ENCODE measurements at places on chromosomes 3 and 15. TPM values are rescaled to one million over a fixed set of nuclear protein-coding genes. Genes with fewer than 3 reads are reported as not detected.

DNA sequence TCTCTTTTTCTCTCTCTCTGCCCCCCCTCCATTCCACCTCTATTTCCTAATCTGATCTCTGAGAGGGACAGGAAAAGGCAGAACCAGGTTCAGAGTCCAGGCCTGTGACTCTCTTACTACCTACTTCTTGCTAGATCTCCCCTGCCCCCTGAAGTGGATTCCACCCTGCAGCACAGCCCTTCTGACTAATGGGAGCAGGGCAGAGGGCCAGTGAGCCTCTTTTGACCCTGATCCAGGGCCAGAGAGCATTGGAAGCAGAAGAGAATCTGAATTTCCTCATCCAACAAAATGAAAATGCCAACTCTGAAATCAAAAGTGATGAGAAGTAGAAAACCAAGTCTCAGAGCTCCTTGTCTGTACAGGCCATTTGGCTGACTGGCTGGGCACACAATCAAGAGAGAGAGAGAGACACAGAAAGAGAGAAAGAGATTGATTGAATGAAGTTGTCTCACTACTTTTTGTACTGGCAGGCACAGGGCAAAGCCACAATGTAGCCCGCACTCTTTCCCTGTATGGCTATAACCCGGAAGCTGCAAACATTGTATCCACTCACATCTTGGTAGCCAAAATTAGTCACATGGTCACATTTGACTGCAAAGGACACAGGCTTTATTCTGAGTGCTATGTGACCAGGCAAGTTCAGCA is 31.6 kb upstream of the GLCE start:
- DNase-seq = no peak

- DNase-seq = no peak
Observed at GRCh38 chr15:52308446-52309153, 13.0 kb upstream of the MYO5C start.

GRCh38 chr3:22441711-22442110 is 690.7 kb upstream of the ZNF385D start:
- no peak for DNase-seq

DNA sequence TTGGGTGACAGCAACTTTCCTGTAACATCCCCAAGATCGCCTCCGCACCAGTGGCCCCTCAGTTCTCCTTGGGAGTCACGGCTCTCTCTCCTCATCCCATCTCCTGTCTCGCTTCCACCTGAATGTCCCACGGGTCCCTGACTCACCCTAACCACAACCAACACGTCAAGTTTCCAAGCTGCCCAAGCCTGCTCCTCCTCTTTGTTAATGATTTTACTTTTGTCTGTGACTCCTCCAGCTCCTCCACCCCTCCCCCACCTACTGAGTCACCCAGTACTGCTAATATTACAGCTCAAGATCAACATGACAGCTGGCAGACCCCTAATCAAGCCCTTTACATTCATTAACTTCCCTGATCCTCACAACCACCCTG is 39.3 kb downstream of the BDH1 start:
- peak; percentile 94 for DNase-seq

DNA sequence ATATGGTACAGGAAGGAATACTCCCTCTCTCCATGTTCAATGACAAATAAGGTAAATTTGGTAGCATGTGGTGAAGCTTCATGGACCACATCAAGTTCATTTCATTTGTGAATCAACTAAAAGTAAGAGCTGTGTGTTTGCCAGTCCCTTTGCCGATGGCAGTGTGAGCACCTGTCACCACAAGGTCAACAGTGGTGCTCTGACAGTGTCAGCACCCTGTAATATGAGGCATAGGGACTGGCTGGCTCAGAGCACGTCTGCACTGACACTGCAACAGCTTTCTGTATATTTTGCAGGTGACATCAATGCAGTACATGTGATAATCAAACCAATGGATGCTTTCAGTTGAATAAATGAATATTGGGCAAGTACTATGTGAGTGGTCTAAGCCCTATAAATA is 852.4 kb downstream of the TUSC7 start:
- no peak for DNase-seq

DNA sequence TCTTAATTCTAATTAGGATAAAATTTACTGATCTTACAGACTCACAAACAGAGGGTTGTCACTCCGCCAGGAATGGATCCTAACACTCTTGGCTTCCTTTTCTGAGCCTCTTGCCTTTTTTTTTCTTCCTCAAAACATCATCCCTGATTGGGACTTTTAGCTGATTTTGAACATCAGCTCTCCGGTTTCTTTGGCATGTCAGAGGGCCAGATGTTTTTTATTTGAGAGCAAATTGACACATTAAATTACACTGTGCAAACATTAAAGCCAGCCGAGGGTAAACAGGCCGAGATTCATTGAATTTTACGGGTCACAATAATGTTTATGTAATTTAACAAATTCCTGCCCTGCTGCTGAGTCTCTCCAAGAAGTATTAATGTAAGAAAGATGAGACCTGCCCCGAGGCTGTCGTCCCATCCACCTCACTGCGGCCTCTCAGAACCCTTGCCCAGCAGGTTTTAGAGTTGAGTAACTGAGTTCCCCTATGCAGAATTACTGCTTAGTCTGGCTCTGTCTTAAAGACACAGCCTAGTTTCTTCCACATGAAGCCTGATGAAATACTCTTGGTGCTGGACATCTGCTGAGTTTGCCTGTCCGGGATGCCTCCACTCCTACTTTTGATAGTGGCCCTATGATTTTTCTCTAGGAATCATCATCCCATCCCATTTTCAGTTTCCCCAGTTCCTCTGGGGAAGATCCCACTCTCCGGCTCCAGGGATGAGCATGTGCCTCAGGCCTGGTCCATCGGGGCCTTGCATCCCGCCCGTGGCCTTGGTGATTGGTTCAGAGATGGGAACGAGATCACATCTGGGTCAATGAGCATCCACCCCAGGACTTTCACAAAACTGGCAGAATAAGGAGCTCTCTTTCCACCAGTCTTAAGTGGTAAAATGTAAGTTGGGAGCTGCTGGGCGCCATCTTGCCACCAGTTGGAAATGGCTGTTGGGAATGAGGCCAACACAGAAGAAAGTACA is 226.6 kb upstream of the TLE3 start:
- peak; percentile 30 for DNase-seq

DNA sequence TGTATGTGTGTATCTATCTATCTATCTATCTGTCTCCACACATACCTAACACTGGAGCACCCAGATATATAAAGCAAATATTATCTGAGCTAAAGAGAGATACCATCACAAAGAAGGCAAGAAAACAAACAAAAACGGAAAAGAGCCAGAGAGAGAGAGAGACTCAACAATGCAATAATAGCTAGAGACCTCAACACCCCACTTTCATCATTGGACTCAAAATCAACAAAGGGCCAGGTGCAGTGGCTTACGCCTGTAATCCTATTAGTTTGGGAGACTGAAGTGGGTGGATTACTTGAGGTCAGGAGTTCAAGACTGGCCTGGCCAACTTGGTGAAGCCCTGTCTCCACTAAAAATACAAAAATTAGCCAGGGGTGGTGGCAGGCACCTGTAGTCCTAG is 23.4 kb downstream of the NCBP2 start:
- no peak for DNase-seq

DNA sequence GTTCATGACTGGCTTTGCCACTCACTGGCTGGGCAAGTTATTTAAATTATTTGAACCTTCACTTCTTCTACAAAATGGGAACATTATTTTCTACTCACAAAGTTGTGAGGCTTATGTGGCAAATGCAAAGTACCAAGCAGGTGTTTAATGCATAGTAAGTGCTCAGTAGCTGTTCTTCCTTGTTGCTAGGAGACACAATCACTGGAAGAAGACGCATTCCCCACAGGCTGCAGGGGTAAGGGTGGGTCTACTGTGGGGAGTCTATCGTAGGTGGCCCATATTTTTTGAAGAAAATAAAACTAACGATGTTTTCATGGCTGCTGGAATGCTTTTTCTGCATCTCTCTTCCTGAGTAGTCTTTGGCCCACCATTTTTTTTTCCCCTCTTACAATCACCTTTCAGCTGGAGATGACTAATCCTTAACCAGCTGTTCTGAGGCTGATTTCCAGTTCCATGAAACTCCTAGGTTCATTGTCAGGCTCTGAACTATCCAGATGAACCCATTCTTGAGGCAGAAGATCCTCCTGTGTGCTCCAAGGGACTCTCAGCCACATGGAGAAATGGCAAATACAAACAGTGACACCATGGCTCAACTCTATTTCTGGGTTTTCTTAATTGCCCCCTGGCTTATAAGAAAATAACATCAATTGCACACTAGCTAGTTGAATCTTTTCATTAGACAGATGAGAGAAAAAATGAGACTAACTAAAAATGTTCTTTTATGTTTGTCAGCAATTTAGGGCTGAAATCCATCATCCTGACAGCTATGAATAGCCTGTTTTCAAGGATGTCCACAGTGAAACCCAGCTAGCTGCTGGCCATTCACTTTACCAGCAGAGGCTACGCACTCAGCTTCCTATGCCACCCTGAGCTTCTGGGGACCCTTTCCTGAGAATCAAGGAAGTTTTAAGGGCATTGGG is 108.3 kb upstream of the ETV5 start:
- no peak for DNase-seq

DNA sequence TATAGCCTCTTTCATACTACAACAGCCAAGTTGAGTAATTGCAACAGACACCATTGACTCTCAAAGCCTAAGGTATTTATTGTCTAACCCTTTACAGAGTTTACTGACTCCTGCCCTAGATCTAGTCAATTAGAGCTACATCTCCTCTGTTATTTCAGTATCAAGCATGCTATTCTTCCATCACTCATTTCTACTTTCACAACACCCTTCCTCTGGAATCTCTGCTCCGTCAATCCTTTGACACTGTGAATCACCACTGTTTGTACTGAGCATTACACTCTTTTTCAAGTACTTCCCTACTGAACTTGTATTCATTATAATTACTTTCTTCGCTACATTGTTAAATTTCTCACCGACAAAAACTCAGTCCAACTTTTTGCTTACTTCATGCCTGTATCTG is 121.8 kb downstream of the ZNF609 start:
- peak; percentile 42 for DNase-seq

DNA sequence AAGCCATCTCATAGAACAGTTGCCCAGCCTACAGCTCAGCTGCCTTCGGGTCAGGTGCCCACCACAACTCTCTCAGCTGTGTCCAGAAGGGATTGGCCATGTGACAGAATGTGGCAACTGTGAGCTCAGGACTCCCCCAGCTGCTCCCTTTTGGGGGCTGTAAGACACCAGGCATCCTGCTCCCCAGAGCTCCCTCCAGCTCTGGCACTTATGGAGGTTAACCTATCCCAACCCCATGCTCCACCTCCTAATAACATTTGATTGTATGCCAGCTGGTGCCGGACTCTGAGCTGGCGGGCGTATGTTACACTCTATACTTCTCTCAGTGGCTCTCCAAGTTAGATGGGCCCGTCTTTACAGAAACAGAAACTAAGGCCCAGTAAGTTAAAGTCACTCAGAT is 222.8 kb downstream of the FAM43A start:
- DNase-seq = no peak

- no peak for DNase-seq
Observed at GRCh38 chr15:101148881-101149664, 102.8 kb downstream of the CHSY1 start.

GRCh38 chr15:89184357-89184756 is 37.0 kb downstream of the RLBP1 start:
- DNase-seq = no peak

DNA sequence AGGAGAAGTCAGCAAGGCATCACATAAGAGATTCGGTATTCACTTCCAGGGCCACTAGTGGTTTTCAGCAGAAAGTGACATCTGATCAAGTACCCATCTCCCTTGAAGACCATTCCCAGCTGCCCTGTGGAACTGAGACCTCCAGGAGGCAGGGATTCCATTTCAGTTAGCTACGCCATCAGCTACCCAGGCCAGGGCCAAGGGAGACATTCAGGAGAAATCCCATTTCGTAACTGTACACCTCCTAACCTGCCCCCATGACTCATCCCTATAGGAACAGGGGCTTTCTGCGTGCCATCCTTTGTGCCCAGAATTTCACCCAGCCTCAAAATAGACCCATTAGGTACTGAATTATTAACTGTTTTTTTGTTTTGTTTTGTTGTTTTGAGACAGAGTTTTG is 24.7 kb downstream of the SPATA12 start:
- no peak for DNase-seq

Gene CYP11A1
- total RNA-seq = 0.28 TPM

Gene ERICH6
- not detected for total RNA-seq

Gene MRPL46
- total RNA-seq = 16.4 TPM

Data from IMR-90 (cell line).